ENCODE measurements at places on chromosomes 7 and 10. TPM values are rescaled to one million over a fixed set of nuclear protein-coding genes. Genes with fewer than 3 reads are reported as not detected.

DNA sequence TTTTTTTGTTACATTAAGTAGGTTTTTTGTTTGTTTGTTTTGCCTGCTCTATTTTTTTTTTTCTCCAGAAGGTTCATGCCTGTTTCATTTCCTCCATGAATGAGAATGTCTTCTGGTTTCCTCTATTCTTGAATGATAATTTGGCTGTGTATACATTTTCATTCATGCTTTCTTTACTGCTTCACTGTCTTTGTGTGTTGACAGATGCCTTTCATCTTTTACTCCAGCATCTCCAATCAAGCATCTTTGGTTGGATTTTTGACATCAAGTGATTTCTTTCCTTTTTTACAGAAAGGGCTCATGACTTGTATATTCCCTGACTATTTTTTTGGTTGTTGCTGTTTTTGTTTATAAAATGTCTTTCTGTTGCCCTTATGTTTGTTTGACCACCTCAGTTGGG is 156.5 kb downstream of the MDFIC start:
- H3K36me3 ChIP-seq = no peaks in the 10 kb centered on the region
- H3K4me1 ChIP-seq = no peaks in the 10 kb centered on the region
- no peaks in the 10 kb centered on the region for H3K27me3 ChIP-seq
- no peak overlapping the region for H3K27ac ChIP-seq
- DNase-seq = no peak
- no peak overlapping the region for H3K4me3 ChIP-seq

DNA sequence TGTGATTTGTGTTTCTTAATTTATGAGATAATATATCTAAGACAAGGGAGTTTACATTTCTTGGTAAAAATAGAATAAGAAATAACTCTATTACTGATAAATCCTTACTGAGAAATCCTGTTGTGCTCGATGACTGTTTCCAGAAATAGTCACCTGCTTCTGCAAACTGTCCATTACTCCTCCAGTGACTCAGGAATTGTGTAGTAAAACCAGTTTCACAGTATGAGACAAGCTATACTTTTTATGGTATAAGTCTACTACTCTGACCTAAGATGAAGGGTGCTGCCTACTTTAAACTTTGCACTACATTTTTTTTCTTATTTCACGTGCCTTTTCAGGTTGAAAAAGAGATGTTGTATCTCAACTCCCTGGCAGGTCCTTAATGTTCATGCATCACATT is 6.8 kb upstream of the ANKRD22 start:
- no peak overlapping the region for H3K27ac ChIP-seq
- no peaks in the 10 kb centered on the region for H3K36me3 ChIP-seq
- DNase-seq = no peak
- no peak overlapping the region for H3K4me3 ChIP-seq

GRCh38 chr7:767580-767940 is 40.5 kb upstream of the PRKAR1B start:
- H3K4me3 ChIP-seq = peak overlapping the region; percentile 17
- no peak for DNase-seq
- H3K27ac ChIP-seq = no peak overlapping the region
- H3K36me3 ChIP-seq = peaks cover 40% of the 10 kb centered on the region
- no peaks in the 10 kb centered on the region for H3K27me3 ChIP-seq

DNA sequence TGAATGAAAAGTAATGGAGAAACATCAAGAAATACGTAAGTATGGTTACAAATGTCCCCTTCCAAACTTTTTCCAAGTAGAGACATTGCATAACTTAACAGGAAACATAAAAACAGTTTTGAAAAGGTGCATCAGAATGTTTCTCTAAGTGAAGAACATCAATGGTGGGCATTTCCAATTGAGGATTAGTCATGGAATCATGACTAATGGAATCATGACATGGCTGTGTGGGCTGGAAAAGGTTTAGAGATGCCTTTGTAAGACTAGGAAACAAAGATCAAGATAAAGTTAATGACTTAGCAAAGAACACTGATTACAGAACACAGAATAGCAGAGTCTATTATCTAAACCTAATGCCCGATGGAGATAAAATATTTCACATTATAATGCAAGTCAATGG is 272.0 kb downstream of the HPSE2 start:
- no peaks in the 10 kb centered on the region for H3K4me1 ChIP-seq
- no peaks in the 10 kb centered on the region for H3K36me3 ChIP-seq
- H3K27ac ChIP-seq = no peak overlapping the region
- no peak overlapping the region for H3K4me3 ChIP-seq
- no peak for DNase-seq
- H3K27me3 ChIP-seq = no peaks in the 10 kb centered on the region

- no peaks in the 10 kb centered on the region for H3K27me3 ChIP-seq
- no peak overlapping the region for H3K27ac ChIP-seq
- H3K4me1 ChIP-seq = no peaks in the 10 kb centered on the region
- no peak for DNase-seq
Measured at GRCh38 chr10:122730238-122730637, 30.6 kb upstream of the C10orf120 start.

DNA sequence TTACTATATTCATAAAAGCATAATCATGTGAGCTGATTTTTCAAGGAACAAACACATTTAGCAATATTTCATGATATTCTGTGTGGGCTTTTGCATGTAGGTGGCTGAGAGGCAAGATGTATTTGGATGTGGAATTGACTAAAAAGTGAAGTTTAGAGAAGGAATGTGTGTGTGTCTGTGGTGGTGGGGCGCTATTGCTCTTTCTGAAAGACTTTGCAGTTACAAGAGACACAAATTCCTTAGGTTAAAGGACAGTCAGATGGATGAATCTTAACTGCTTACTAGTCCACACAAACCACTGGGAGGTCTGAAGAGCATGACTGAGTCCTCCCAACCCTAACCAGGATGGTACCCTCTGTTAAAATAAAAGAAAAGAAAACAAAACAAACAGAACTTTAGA is 200.1 kb downstream of the SDHAF3 start:
- H3K4me1 ChIP-seq = no peaks in the 10 kb centered on the region
- no peak overlapping the region for H3K4me3 ChIP-seq
- no peaks in the 10 kb centered on the region for H3K27me3 ChIP-seq
- H3K27ac ChIP-seq = no peak overlapping the region
- no peaks in the 10 kb centered on the region for H3K36me3 ChIP-seq

DNA sequence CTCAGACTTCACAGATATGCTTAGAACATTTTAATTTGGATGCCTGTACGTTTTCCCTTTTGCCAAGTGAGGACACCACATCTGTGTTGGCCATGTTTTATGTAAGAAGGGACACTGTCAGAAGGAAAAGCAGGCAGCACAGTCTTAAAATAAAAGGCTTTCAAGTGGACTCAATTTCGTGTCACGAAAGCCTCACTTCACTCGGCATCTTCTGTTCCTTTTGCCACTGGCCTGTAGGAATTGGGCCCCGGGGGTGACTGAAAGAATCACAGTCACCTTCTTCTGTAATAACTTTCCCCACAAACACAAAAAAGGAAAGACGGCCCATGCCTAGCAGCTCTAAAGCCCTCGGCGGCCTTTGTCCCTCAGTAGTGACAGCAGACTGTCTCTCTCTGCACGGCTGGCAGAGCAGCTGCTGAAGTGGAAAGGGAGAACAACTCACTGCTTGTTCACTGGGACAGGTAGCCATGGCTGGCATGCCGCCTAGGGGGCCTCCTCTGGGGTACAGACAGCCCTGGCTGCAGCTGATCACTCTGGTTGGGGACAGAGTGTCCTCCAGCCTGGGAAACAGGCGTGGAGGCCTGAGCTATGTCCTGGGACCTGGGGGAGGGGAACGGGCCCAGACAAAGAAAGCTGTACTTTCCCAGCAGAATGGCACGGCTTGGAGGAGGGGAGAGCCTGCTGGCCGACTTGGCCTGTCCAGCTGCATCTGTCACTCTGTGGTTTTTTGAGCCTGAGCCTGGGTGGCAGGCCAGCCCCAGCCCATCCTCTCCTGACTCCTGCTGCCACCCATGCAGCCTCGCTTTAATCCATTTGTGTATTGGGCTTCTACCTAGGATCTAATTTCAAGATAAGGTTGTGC is 4.4 kb downstream of the RASSF4 start:
- H3K27me3 ChIP-seq = no peaks in the 10 kb centered on the region
- peak; percentile 79 for DNase-seq
- H3K27ac ChIP-seq = peak overlapping the region; percentile 94
- H3K4me3 ChIP-seq = peak overlapping the region; percentile 69
- no peaks in the 10 kb centered on the region for H3K36me3 ChIP-seq

- DNase-seq = no peak
- H3K4me3 ChIP-seq = no peak overlapping the region
- H3K36me3 ChIP-seq = no peaks in the 10 kb centered on the region
- no peaks in the 10 kb centered on the region for H3K27me3 ChIP-seq
- H3K27ac ChIP-seq = no peak overlapping the region
Measured at GRCh38 chr10:34235164-34235832, 579.8 kb downstream of the PARD3 start.

GRCh38 chr7:77453531-77453930 is 37.4 kb upstream of the GSAP start:
- no peaks in the 10 kb centered on the region for H3K36me3 ChIP-seq
- H3K27me3 ChIP-seq = no peaks in the 10 kb centered on the region
- no peak for DNase-seq
- H3K27ac ChIP-seq = peak overlapping the region; percentile 4
- no peak overlapping the region for H3K4me3 ChIP-seq
- H3K4me1 ChIP-seq = no peaks in the 10 kb centered on the region

DNA sequence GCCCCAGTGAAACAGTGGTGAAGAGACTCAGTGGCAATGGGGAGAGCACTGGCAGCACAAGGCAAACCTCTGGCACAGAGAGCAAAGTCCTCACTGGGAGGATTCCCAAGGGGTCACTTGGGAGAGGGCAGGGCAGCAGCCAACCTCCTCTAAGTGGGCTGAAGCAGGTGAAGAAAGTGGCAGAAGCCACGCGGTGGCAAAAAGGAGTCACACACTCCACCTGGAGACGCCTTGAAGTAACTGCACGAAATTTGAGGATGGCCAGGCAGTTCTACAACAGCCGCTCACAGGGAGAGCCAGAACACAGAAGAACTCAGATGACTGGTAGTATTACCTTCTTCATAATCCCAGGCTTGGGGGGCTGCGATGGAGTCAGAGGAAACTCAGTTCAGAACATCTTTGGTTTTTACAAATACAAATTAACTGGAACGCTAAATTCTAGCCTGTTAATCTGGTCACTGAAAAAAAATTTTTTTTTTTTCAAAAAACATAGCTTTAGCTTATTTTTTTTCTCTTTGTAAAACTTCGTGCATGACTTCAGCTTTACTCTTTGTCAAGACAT is 574 bp upstream of the IL6 start:
- no peaks in the 10 kb centered on the region for H3K36me3 ChIP-seq
- H3K4me3 ChIP-seq = no peak overlapping the region
- H3K4me1 ChIP-seq = no peaks in the 10 kb centered on the region
- peak overlapping the region; percentile 63 for H3K27ac ChIP-seq
- H3K27me3 ChIP-seq = no peaks in the 10 kb centered on the region
- peak; percentile 62 for DNase-seq

DNA sequence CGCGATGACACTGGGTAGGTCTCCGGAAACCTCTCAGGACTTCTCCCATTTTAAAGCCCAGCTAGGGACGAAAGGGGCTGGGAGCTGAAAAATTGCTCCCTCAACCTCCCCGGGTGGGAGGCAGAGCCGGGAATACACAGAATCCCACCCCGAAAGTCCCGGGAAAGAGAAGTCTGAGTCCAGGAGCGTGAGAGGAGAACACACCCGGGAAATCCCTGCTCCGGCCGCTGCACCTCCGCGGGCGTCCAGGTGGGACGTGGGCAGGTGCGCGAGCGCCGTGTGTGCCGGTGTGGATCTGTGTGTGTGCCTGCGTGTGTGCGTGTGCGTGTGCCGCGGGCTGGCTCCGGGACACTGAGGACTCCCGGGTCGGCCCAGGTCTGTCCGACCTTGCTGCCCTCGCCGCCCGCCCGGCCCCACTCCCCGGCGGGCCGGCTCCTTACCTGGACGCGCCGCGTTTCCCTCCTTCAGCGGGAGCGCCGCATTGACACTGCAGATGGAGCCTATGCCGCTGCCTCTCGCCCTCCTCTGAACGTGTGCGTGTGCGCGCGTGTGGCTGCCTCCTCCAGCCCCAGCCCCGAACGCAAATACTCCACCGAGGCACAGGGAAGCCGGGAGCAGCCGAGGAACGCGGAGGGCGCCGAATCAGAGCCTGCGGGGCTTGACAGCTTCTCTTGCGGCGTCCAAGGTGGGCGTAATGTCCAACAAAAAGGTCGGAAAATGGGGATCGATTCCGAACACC is at the start of gene PLXNA4:
TSS of gene PLXNA4 (minus strand) at position 489 of the 739 bp plus-strand sequence. CDS start 67,777 bp downstream, outside the sequence.
- peak within 1 kb of the TSS; percentile 65 for H3K27ac ChIP-seq
- no peak for DNase-seq
- H3K4me1 ChIP-seq = peaks cover 16% of the 10 kb centered on the region
- H3K36me3 ChIP-seq = no peaks in the 10 kb centered on the region
- H3K27me3 ChIP-seq = no peaks in the 10 kb centered on the region

DNA sequence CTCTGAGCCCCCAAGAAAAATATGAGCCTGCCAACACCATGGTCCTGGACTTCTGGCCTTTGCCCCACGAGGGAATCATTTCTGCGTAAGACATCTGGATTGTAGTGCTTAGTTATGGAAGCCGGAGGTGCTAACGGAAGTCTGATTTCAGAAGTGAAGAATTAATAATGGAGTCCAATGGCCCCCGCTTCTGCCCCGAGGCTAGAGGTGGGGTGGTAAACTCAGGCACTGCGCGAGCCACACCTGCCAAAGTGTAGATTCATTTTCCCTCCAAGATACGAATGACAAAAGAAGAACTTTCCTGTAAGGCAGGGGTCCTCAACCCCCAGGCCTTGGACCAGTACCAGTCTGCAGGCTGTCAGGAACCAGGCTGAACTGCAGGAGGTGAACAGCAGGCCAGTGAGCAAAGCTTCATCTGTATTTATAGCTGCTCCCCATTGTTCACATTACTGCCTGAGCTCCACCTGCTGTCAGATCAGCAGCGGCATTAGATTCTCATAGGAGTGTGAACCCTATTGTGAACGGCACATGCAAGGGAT is 22.3 kb downstream of the CNPY1 start:
- H3K4me1 ChIP-seq = no peaks in the 10 kb centered on the region
- no peaks in the 10 kb centered on the region for H3K27me3 ChIP-seq
- peak; percentile 13 for DNase-seq
- no peak overlapping the region for H3K4me3 ChIP-seq

- no peak overlapping the region for H3K27ac ChIP-seq
- H3K4me3 ChIP-seq = no peak overlapping the region
- no peak for DNase-seq
- H3K27me3 ChIP-seq = no peaks in the 10 kb centered on the region
- H3K4me1 ChIP-seq = no peaks in the 10 kb centered on the region
Measured at GRCh38 chr10:64733980-64734379, 1212.8 kb downstream of the REEP3 start.

- no peak overlapping the region for H3K4me3 ChIP-seq
- no peaks in the 10 kb centered on the region for H3K27me3 ChIP-seq
- no peaks in the 10 kb centered on the region for H3K4me1 ChIP-seq
- H3K27ac ChIP-seq = peak overlapping the region; percentile 41
- peaks cover 20% of the 10 kb centered on the region for H3K36me3 ChIP-seq
Measured at GRCh38 chr10:122206471-122207065, 64.5 kb upstream of the BTBD16 start.

GRCh38 chr10:20858292-20859124 is 38.6 kb downstream of the NEBL start:
- H3K36me3 ChIP-seq = peaks cover 60% of the 10 kb centered on the region
- no peak overlapping the region for H3K4me3 ChIP-seq
- H3K27ac ChIP-seq = no peak overlapping the region
- no peak for DNase-seq
- no peaks in the 10 kb centered on the region for H3K27me3 ChIP-seq
- H3K4me1 ChIP-seq = no peaks in the 10 kb centered on the region

Gene SFTPA1
- not detected for total RNA-seq

Gene TLL2
- total RNA-seq = 0.96 TPM

Gene SEPTIN7
- 155 TPM for total RNA-seq

Gene FAM25G
- total RNA-seq = not detected

All from right atrium auricular region (tissue), 2 donors.